ENCODE measurements at places on chromosomes 12 and 14.

GRCh38 chr12:10097521-10097920 is 1.3 kb downstream of the CLEC1A start:
- no peak for DNase-seq

GRCh38 chr12:2547273-2548044 is 247.3 kb upstream of the FKBP4 start:
- DNase-seq = no peak

GRCh38 chr14:104770851-104771272 is 17.9 kb downstream of the SIVA1 start:
- DNase-seq = no peak

DNA sequence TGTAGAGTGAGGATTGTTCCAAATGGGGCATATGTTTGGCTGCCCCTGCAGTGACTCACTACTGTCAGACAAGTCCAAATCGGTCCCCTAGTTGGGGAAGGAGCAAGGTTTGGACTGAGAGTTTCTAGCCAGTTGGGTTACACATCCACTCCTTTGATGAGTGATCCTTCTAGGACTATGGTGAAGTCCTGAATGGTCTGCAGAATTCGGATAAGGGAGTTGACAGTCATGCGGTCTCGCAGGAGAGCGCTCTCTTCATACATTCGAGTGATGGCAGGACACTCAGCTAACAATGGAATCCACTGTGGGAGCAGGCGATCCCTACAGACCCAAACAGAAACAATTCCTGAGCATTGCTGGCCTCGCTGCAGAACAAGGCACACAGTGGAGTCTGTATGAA is 61.5 kb upstream of the SINHCAF start:
- no peak for DNase-seq
